Activated CD4-positive, alpha-beta T cell treated with anti-CD3 and anti-CD28 coated beads for 4 hours (primary cell): ENCODE measurements at places on chromosomes 6 and 20.

GRCh38 chr20:63854766-63855362 lies 6.4 kb upstream of the ABHD16B start:
- DNase-seq: no peak

GRCh38 chr20:49353348-49353747 lies 75.5 kb upstream of the ZNFX1 start:
- no peak for DNase-seq

DNA sequence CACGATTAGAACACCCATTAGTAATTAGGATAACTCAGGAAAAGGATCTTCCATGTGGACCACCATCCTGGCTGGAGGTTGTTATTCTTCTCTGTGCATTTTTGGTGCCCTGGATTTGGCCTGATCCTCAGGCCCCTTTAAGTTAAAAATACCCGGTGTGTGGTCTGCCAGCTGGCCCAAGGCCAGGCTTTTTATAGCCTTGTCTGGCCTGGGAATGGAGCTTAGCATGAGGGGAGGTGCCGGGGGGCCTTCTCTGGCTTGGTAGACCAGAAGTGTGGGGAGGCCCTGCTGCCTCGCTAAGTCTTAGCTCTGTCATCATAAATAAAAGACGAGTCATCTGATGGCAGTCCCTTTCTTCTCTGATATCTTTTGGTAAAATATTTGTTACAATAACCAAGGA lies 71.4 kb downstream of the ARID1B start:
- no peak for DNase-seq

GRCh38 chr20:16417001-16417400 lies 156.2 kb downstream of the KIF16B start:
- no peak for DNase-seq

- no peak for DNase-seq
Measured at GRCh38 chr6:137759624-137760023, 107.4 kb upstream of the TNFAIP3 start.

GRCh38 chr6:15628499-15629131 lies 34.2 kb downstream of the DTNBP1 start:
- DNase-seq: peak; percentile 40

- DNase-seq: no peak
Measured at GRCh38 chr6:93419304-93420162, at the start of gene EPHA7. TSS of gene EPHA7 (minus strand) at chr6:93419559. CDS start at chr6:93419341, 218 bp downstream.

- no peak for DNase-seq
Measured at GRCh38 chr20:35120012-35120701, 27.0 kb downstream of the EDEM2 start.

- no peak for DNase-seq
Measured at GRCh38 chr6:106631346-106631745, 2.0 kb downstream of the QRSL1 start.

DNA sequence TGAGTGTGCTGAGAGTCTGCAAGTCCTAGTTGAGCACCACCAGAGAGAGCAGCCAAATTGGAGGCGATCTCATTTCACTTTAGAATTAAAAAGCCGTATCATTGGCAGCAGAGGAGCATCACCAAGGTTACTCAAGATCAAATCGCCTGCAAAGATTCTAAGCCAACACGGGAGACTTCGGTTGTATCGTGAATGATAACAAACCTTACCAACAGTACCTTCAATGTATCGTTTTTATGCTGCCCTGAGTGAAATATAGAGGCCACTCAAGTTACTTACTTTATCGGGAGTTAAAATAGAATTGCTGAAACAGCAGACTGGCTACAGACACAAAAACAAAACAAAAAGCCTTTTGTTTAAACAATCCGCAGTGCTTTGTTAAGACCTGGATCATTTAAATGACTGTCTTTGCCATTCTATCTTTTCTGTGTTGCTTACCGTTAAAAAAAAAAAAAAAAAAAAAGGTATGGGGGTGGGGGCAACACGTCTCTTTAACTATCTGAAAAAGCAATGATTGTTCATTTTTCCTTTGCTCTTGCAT lies 14.2 kb downstream of the NHSL1 start:
- DNase-seq: no peak

- DNase-seq: no peak
Measured at GRCh38 chr6:24911796-24912382, 23.9 kb downstream of the RIPOR2 start.

DNA sequence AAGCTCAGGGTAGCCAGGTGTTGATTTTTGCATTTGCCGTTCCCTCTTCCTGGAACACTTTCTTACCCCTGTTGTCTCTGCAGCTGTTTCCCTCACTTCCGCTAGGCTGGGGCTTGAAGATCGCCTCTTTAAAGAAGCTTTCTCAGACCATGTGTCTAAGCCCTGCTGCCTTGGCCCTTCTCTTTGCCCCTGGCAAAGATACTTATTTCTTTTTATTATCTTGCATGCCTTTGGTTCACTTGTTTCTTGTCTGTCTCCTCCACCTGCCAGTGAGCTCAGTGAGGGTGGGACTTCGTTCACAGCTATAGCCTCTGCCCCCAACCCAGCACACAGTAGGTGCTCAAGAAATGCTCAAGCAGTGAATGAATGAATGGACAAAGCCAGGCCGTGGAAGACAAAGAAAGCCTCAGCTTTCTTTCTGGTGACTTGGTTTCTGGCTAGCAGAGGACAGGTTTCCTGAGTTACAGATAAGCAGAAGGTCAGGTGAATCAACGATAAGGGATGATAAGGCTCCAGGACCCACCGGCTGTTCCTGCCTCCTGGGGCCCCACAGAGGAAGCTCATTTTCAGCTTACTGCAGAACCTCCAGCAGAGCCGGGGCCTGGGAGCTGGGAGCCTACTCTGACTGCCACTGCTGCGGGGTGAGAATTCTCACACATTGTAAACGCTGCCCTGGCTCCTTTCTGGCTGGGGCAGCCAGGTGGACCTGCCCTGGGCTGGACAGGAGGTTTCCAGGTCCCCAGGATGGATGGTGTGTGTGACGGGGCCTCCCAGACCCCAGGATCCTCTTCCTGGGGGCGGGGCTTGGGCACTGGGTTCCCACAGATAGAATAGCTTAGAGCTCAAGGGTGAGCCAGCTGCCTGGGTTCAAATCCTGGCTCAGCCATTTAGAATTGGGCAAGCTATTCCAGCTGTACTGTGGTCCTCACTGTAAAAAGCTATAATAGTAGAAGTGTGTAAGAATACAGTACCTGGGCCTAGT lies 29.8 kb downstream of the SNAI1 start:
- no peak for DNase-seq

DNA sequence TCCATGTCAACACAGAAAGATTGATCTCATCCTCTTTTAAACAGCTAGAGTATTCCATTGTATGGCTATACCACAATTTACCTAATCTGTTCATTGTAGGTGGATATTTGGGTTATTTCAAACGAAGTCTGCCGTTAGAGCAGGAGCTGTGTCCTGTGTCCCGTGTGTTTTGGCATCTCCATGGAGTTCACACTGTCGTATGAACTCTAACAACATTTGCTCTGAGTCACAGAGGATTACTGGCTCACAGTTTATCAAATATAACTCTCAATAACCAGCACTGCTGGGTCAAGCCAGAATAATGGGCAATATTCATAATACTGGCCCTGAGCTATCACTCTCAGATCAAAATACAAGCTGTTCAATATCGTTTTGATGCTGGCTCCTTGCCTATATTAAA lies 16.4 kb downstream of the TRAM2 start:
- no peak for DNase-seq

DNA sequence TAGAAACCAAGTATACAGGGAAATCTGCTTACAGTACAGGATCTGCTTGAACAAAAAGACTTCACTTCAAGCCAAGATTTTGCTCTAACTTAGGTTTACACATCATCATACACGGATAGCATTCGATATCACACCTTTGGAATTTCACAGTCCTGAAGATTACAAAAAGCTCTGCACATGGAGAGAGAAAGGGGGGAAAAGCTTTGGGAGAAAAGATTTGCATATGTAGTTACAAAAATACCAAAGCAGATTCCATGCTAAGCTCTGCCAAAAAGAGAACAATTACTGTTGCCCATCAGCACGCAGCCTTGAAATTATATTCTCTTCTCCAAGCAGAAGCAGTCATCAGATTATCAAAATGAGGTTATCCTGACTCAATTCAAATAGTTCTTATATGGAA lies 62.0 kb downstream of the HIVEP2 start:
- no peak for DNase-seq

- no peak for DNase-seq
Measured at GRCh38 chr20:38049800-38050199, 16.3 kb downstream of the RPRD1B start.

GRCh38 chr6:138430361-138431145 lies 26.5 kb downstream of the HEBP2 start:
- DNase-seq: no peak

GRCh38 chr6:163804991-163805390 lies 390.5 kb downstream of the QKI start:
- no peak for DNase-seq

GRCh38 chr6:162181111-162181510 lies 546.5 kb downstream of the PRKN start:
- no peak for DNase-seq

GRCh38 chr6:56541741-56542360 lies 100.8 kb downstream of the DST start:
- no peak for DNase-seq
